ENCODE measurements at places on chromosomes 2 and 18. TPM values are rescaled to one million over a fixed set of nuclear protein-coding genes. Genes with fewer than 3 reads are reported as not detected.

The ALLC gene
- 7.9 TPM for polyA plus RNA-seq

The TGFA gene
- polyA plus RNA-seq: 0.26 TPM

The UGT1A9 gene
- not detected for polyA plus RNA-seq

The TMEM198 gene
- polyA plus RNA-seq: 12.1 TPM

The TFPI gene
- 19.7 TPM for polyA plus RNA-seq

Data from adrenal gland (tissue), 19 donors.